GM13976 (cell line): ENCODE measurements at places on chromosomes 2 and 18.
A peak's percentile ranks its signal among the peaks of the same experiment; 100 is the strongest.

DNA sequence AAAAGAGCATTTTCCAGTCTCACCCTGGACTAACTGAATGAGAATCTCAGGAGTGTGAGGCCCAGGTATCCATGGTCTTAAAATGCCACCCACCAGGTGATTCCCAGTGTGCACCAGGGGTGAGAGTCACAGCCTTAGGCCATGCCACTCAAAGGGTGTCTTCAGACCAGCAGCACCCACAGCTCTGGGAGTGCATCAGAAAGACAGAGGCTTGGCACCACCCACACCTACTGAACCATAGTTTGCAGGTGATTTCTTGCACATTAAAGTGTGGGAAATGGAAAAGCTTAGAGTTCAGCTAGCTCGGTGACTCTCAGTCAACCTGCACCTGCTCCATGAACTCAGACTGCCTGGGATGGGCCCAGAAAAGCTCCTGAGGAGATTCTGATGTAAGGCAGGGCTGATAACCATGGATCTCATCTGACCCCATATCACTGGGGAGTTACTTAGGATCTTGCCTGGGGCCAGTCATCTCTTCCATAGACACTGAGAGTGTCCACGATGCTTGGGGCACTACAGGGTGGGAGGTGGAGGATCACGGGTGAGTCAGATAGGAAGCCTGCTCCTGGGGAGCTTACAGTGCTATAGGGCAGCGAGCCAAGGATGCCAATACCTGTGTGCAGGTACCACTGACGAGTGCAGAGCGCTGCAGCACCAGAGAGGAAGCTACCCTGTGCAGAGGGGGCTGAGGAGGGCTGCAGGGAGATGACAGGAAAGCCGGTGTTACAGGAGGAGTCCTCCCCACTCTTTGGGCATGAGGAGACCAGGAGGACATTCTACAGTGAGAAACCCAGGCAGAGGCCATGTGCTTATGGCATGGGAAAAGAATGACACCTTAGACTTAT is 4.6 kb downstream of the IL37 start:
- no peak for DNase-seq

- DNase-seq = no peak
Observed at GRCh38 chr18:48913775-48914174, 37.0 kb downstream of the SMAD7 start.

DNA sequence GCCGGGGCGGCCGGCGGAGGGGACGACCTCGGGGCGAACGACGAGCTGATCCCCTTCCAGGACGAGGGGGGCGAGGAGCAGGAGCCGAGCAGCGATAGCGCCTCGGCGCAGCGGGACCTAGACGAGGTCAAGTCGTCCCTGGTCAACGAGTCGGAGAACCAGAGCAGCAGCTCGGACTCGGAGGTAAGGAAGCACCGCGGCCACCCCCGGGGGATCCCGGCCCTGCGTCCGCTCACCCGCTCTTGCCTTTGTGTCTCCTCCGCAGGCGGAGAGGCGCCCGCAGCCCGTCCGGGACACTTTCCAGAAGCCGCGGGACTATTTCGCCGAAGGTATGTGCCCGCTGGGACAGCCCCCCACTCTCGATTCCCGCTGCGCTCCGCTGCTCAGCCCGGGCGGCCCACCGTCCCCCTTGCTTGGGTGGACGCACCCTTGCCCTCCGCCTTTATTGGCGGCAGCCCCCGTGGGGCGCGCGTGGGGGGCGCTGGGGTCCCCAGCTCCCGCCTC is 611 bp downstream of the TCF7L1 start:
- peak; percentile 73 for DNase-seq

DNA sequence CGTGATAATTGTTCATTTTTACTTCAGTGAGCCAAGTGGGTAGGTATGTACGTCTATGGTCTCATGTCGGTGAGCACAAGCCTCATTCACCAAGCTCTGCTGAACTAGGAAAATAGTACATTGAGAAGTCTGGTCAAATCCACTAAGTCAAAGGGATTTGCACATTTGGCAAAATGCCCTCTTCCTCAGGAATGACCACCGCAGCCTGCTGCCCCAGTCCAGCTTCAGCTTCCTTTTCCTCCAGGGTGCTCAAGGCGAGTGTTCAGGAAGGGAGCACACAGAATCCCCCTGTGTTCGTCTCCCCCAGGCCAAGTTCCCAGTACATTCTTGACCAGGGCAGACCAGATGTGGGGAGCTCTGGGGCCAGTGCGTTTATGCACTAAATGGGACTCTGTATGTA is 23.0 kb downstream of the TCF7L1 start:
- DNase-seq = no peak

DNA sequence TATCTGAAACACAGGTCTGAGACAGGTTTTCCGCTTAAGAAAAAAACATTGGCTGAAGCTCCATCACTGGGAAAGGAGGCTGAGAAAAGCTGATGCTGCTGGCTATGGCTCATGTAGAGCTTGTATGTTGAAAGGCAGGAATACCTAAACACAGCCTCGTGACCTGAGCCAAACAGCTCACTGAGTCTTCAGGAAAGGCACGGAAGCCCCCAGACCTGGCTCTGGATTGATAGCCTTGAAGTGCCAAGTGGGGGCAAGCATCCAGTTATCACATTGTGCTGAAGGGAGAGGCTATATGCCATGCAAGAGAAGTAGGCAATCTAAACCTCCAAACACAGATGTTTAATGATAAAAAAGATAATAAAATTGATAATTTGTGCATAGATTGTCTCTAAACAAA is 21.9 kb downstream of the CYTIP start:
- no peak for DNase-seq

DNA sequence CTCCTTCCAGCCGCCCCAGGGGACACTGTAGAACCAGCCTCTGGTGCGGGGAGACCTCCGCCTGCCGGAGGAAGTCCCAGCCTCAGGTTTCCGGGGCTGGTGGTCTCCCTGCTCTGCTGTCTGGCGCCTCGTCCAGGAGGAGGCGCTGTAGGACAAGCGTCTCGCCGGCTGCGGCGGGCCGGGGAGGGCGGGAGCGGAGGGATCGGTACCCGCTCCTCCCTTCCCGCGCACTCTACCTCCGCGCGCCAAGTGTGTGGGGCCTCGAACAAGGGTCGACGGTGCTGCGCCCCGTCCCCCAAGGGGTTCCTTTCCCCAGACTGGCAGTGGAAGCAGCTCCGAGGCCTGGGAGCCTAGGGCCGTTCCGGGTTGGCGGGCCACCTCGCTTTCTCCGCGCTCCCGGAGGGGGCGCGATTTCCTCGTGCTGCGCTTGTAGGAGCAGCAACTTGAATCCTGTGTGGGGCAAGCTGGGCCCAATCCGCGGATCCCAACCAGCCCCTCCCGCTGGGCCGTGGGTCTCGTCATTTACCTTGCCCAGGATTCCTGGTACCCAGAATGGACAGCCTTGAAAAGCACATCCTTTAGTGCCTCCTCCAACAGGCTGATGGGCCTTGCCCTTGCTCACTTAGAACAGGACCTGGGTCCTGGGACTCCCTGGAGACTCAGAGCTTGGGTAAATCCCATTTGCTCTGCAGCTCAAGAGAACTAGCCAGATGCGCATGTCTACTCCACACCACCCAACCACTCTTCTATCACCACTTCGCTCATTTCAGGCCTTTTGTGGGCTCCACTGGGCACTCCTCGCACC is 10.6 kb upstream of the HOXD4 start:
- peak; percentile 94 for DNase-seq

- no peak for DNase-seq
Observed at GRCh38 chr2:150280231-150280630, 207.2 kb downstream of the RND3 start.

GRCh38 chr2:190713471-190713870 is 64.6 kb downstream of the NAB1 start:
- no peak for DNase-seq

GRCh38 chr2:96838345-96839292 is 5.2 kb downstream of the ANKRD23 start:
- no peak for DNase-seq

DNA sequence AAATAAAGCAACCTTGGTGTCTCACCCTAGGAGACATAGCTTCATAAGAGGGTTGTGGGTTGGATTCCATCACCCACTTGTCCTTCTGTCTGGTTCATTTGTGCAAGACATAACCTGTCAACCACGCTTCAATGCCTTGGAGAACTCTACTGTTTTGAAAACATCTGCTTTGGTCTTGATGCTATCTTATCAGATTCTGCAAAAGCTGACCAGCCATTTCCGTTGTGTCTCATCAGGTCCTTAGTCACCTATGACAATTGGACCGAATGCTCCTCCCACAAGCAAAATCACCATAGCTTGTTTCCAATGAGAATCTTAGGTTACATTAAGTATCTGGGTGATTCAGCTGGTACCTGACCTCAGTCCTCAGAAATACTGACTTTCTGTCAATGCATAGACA is 35.4 kb downstream of the STAT4 start:
- no peak for DNase-seq

- no peak for DNase-seq
Observed at GRCh38 chr2:23207871-23208270, 177.1 kb upstream of the KLHL29 start.

GRCh38 chr2:130336150-130336876 is 6.4 kb upstream of the IMP4 start:
- no peak for DNase-seq

GRCh38 chr2:48415836-48416515 is 114.0 kb upstream of the STON1 start:
- peak; percentile 59 for DNase-seq

- DNase-seq = no peak
Observed at GRCh38 chr2:10084223-10084865, 4.1 kb upstream of the CYS1 start.

DNA sequence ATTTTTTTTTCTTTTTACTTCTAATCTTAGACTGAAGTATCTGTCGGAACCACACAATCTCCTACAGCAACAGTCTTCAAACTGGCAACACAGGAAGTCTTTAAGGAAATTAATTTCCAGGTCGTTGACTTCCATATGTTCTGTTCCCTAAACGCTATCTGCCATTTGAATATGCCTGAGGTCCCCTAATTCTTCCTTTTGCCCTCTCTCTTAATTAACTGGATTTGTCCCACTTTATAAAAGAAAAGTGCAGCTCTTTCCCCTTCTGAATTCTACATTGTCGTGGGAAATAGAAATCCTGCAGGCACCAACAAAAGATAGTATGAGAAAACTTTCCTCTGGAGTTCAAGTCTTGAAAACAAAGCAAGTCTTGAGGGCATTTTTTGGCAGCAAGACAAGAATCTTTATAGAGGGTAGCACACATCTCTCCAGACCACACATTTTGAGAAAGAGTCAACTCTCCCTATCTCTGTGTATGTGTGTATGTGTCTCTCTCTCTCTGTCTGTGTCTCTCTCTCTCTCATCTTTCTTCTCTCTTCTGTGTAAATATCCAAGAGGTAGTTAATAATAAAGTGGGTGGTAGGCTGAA is 879.8 kb downstream of the SOCS6 start:
- DNase-seq = no peak

GRCh38 chr2:84152462-84152861 is 306.6 kb downstream of the SUCLG1 start:
- no peak for DNase-seq

GRCh38 chr2:10094271-10094814 is 14.1 kb upstream of the CYS1 start:
- no peak for DNase-seq

DNA sequence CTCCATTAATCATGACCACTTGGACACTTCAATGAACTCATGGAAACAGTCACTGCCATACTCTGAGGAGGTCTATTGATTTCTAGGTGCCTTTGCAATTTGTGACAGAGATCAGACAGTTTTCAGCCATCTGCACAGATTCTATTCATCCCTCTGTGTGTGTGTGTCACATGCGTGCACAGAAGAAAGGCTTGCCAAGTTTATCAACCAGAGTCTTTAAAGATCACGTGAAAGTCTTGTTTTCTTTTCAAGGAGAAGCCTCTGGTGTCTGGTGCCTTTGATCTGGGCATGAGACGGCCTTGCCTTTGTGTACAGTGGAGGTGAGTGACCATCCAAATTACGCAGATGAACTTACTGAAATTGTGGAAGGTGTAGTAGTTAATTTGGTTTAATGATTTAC is 164.2 kb downstream of the VAPA start:
- DNase-seq = no peak

- peak; percentile 32 for DNase-seq
Observed at GRCh38 chr18:4017480-4017879, 437.6 kb downstream of the DLGAP1 start.
